Kasumi-1 (cell line): ENCODE measurements at places on chromosomes 5 and 9.

GRCh38 chr9:37293664-37294524 is 128.6 kb upstream of the GRHPR start:
- no peak for DNase-seq

DNA sequence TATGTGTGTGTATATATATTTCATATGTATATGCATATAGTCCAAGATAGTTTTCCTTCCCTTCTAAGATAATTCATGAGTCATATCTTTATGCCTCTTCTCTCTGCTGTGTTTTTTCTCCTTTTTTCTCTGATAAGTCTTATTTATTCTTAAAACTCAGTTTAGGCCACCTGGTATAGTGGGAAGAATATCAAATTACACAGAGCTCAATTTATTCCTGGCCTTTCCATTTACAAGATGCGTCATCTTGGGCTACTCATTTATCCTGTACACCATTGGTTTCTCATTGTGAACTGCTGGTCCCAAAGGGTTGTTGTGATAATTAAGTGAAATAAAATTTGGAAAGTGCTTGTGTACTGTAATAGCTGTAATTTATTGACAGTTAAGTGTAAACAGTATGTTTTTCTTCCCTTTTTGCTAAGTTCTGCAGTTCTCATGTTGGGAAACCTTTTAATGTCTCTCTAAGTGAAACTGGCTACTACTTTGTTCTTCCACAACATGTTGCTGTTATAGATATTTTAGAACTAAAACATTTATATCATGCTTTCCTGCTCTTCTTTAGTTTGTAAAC is 19.4 kb downstream of the CCDC171 start:
- no peak for DNase-seq

DNA sequence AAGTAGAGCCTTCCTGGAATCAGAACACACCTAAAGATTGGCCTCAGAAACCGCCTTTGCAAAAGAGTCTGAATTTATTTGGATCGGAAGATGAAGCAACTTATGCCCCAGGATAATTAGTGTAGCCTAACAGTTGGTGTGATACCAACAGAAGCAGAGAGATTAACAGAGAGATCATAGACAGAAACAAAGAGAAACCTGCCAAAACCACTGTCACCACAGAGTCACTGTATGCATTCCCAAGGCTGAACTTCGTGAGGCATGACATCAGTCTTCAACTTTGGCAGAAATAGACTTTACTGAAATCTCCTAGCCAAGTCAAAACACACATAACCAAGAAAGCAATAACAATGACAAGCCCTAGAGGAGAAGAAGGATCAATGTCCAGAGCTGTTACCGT is 361.8 kb downstream of the ELAVL2 start:
- no peak for DNase-seq

DNA sequence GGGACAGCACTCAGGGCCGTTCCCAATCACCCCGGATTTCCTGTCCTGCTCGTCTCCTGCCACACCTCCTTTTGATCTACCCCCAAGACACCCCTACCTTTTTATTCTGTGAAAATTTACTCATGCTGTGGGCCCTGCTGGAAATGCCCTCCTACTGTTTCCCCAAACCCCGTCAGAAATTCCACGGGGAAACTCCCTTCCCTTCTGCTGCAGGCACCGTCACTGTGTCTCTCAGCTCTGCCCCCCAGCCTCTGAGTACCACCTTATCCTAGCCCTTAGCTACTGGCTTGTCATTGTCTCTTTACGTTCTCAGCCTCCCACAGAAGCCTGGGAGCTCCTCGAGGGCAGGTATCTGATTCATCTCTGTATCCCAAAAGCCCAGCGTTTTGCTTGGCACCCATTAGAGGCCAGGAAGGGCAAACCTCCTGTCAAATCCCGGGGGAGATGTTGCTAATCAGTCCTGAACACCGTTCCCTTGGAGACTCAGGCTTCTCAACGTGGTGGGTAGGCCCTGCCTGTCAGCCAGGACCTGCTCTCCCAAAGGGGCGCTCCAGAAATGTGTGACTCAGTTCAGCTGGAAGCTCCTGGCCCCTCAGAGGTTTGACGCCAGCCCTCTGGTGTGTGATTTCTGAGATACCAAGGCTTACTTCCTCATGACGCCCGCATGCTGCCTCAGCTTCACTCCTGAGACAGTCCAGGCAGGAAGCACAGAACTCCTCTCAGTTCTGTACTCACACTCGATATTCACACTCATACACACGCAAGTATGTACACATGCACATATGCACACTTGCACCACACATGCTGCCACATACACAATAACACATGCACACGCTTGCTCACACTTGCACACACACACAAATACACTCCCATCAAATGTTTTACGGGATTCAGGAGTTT is 50.7 kb upstream of the GRHPR start:
- DNase-seq: peak; percentile 6

DNA sequence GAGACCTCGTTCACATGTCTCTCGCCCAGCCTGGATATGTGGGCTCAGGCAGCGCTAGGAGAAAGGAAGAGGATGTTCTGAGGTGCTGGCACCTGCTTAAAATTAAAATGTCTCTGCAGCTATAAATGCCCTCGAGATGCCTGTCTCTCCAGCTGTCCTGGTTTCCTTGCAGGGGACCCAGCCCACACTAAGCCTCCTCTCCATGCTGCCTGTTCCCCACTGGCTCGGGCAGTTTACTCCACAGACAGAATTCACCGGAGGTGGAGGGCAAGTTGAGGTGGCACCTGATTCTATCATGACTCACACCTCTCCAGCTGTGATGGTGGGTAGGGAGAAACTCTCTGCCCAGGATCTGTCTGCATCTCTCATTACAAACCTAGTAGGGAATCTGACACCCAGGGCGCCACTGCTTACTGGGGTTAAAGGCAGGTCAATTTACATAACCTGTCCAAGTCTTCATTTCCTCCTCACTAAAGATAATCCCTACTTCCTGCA is 420.9 kb downstream of the SPOCK1 start:
- no peak for DNase-seq

GRCh38 chr9:93659837-93660177 is 83.4 kb downstream of the PHF2 start:
- no peak for DNase-seq

GRCh38 chr5:17806818-17807468 is 172.7 kb downstream of the TAF11L14 start:
- DNase-seq: no peak

GRCh38 chr5:68875351-68875750 is 218.5 kb upstream of the SLC30A5 start:
- DNase-seq: no peak

GRCh38 chr5:532521-533242 is 8.4 kb upstream of the SLC9A3 start:
- no peak for DNase-seq

- no peak for DNase-seq
Measured at GRCh38 chr5:6886866-6887265, 173.6 kb downstream of the TENT4A start.

GRCh38 chr9:85421641-85422040 is 320.1 kb downstream of the AGTPBP1 start:
- DNase-seq: no peak

DNA sequence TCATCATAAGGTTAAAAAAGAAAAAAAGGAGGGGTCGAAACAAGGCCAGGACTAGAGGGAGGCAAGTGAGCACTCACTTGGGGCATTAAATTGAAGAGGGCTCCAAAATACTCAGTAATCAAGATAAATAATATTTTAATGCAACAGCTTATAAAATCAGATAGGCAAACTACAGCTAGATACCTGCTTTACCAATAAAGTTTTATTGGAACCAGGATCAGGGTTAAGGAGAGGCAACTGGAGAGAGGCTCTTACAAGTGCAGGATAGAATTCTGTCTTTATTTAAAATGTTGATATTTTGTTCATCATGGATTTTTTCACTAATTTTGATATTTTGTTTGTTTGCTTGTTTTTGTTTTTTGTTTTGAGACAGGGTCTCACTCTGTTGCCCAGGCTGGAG is 30.3 kb upstream of the PURA start:
- no peak for DNase-seq

DNA sequence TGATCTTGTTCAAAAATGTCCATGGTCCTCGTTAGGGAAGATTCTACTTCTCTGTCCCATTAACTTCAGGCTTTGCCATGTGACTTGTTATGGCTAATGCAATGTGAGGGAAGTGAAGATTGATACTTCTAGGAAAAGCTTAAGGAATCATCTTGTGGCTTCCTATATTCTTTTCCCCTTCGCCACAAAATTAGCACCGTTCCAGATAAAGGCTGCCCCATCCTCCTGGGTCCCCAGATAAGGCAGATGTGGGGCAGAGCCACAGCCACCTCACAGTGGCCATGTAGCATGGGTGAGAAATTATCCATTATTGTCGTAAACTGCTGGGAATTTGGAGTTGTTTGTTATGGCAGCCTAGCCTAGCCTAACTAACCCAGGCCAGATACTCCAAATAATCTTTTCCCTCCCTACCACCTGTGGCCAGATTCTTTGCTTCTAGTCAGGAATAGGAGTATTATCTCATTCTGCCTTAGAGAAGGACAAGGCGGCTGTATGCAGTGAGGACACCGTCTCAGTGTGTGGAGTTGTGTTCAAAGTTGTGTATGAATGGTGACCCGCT is 31.9 kb upstream of the BOD1 start:
- no peak for DNase-seq

DNA sequence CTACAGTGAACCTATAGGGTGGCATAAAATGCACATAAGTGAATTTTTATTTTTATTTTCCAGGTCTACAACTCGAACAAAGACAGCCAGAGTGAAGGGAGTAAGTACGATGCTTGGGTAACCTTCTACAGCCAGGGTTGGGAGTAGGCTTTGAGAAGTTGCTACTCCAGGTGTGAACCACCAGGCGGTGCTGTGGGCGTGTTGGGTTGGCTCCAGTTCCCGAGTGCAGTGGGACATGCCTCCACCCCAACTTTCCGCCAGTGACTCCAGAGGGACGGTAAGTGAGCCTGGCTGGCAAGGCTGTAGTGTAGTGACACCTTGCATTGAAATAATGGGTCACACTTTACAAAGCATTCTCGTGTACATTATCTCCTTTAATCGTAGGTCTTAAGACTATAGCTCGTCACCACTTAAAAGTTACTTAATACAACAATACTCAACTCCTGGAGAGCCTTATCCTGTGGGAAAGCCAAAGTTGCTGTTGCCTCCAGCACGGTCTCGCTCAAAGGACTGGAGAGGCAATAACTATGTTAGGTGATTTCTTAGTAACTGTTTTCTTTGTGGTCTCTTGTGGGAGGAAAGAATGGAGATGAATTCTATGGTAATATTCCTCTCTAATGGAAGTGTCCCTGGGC is 244.0 kb downstream of the ARHGAP26 start:
- DNase-seq: peak; percentile 42

DNA sequence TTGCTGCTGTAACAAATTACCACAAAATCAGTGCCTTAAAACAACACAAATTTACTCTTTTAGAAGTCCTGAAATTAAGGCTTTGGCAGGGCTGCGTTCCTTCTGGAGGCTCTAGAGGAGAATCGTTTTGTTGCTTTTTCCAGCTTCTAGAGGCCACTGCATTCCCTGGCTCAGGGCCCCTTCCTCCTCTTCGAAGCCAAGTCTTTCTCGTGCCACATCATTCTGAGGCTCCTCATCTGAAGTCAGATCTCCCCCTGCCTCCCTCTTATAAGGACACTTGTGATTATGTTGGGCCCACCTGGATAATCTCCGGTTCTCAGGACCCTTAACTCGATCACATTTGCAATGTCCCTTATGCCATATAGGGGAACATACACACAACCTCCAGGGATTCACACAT is 48.0 kb downstream of the SLC22A5 start:
- DNase-seq: no peak

DNA sequence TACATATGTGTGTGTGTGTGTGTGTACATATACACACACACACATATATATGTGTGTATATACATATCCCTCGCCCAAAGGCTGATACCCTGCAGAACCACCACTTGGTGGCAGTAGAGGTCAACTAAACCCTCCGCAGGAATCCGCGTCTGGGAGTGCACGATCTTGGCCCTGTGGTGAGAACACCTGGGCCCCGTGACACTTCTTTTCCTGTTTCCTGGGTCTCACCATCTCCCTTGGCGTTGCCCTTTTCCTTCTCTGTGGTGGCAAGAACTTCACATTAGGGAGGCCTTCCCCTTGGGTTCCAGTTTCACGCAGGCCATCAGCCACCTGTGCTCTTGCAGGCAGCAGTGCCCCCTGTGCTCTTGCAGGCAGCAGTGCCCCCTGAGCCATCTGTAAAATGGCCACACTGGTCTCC is 8.2 kb downstream of the IL9 start:
- DNase-seq: peak; percentile 71

DNA sequence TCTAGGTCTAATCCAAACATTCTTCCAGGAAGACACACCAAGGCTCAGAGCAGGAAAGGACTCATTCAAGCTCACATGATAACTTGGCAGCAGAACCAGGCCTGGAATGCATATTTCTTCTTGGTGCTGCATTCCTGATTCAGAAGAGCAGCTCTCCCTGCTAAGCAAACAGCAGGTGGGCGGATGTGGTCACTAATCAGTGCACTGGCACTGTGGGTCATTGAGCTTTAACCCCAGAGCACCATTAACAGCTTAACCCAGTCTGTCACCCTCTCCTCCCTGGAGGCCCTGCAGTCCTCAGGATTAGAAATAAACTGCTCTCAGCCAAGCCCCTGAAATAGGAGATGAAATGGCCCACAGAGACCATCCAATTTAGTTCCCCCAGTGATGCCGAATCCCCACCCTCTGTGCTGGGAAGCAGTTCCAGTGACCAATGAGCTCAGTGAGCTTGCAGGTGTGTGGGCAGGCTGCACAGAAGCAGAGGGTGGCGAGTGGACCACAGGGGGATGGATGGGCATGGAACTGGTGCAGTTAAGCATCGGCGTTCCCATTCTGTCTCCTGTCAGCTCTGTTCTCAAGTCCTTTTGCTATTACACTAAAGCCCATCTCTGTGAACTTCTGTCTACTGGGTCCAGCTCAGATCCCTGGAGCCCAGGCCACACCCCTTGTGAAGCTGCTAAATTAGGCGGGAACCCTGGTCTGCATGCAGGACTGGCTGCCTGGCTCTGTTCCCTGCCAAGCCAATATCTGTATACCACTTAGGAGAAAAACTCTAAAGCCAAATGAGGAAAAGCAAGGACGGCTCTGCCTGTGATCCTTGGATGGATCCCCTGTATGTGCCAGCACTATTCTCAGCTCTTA is 16.6 kb upstream of the MEGF9 start:
- no peak for DNase-seq

DNA sequence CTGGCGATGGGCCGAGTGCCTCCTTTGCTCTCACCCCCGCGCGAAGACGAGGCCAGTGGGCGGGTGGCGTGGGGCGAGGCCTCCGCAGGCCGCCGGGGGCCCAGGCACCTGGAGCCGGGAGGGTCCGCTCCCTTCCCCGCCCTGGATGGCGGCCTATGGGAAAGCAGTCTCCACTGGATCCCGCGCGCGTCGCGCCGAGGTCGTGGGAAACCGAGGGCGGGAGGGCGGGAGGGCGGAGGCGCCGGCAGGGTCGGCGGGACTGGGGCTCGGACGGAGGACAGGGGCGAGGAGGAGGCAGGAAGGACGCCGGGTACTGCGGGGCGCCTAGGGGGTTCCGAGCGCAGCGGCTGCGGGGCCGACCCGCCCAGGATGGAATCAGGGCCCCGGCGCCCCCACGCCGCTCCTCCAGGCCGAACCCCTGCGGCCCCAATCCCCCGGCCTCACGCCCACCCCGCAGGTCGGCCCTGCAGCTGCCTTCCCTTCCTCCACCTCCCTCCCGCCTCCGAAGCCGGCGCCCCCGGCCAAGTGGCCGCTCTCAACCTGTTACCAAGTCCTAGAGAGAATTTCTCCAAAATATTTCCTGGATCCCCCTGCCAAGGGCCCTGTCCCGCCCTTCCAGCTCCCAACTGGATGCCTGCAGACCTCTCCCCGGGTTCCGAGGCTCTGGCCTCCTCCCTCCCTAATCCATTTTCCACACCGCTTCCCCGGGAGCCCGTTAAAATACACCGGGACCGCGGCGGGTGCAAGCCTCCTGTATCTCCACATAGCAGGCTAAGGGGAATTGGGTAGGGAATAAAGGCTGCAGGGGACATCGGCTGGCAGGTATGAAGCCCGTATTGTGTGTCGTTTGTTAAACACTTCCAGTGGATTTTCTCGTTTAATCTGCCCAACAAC is 146.3 kb downstream of the ERCC6L2 start:
- no peak for DNase-seq
